ENCODE measurements at places on chromosomes 2 and 18. TPM values are rescaled to one million over a fixed set of nuclear protein-coding genes. Genes with fewer than 3 reads are reported as not detected.

GRCh38 chr2:207491956-207492355 is 37.8 kb upstream of the CREB1 start:
- no peak for DNase-seq

- DNase-seq = no peak
These were observed 22.7 kb downstream of the PTPN4 start for GRCh38 chr2:119782308-119783027.

CCDC138 gene
- polyA plus RNA-seq = 6.1 TPM

GRCh38 chr2:1487758-1488157 is 74.5 kb downstream of the TPO start:
- no peak for DNase-seq

SLC9A2 gene
- 0.71 TPM for polyA plus RNA-seq

DNA sequence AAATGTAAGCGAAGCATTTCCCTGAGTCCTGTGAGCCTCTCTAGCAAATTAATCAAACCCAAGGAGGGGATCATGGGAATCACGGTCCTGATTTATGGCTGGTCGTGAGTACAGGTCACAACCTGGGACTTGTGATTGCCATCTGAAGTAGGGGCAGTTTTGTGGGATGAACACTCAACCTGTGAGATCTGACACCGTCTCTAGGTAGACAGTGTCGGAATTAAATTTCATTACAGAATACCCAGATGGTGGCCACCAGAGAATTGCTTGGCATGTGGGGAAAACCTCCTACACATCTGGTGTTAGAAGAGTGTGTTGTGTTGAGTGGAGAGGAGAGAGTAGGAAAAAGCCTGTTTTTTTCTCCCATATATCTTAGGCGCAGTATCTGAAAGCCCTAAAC is 12.5 kb downstream of the CAPN14 start:
- DNase-seq = no peak

QPCT gene
- 5.9 TPM for polyA plus RNA-seq

COLEC11 gene
- polyA plus RNA-seq = not detected

DNA sequence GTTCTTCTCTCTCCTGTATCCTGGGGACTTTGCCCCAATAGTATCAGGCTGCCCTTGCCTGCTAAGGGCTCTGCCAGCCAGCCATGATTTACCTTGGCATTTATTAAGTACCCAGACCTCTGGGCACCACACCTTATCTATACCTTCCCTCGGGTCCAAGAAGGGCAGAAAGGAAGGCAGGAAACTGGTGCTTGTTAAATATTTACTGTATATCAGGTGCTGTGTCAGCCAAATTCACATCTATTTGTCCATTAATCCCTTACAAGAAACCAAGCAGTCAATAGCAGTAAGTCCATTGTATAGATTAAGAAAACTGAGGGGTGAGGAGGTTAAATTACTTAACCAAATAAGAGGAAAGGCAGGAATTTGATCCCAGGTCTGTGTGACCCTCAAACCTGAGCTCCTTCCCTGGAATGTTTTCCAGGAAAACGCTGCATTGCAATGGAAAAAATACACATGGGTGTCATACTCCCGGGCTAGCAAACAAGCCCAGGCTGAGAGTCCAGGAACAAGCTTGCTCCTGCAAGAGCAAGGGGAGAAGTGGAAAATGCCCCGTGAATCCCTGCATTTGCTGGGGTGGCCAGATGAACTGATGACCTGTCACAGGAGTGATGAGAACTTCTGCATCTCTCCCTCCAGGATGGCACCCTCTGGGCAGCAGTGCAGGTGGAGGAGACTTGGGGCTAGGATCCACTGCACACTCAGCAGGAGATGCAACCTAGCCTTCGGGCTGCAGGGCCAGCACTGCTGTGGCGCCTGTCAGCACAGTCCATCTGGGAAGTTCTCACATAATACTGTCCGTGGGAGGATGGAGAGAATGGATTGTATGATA is 30.4 kb downstream of the CIB4 start:
- no peak for DNase-seq

GRCh38 chr2:102950371-102950946 is 188.6 kb downstream of the TMEM182 start:
- no peak for DNase-seq

GDF7 gene
- polyA plus RNA-seq = 1.5 TPM

SP9 gene
- polyA plus RNA-seq = 0.32 TPM

DNA sequence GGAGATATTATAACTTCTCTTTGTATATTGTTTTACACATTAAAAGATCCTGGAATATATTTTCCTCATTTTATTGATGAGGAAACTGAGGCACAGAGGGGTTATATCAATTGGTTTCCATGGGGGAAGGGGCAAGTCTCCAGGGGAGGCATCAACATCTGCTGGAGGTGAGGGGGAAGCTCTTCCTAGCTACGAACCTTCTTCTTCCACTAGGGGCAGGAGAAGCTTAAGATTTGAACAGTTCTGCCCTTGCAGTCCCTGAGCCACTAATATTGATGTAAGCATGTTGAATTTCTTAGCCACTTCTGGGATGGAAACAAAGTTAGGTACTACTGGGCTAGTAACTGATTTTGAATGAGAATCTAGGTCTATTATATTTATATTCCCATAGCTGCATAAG is 140.1 kb upstream of the AQP4 start:
- no peak for DNase-seq

CCDC68 gene
- polyA plus RNA-seq = 1.5 TPM

DNA sequence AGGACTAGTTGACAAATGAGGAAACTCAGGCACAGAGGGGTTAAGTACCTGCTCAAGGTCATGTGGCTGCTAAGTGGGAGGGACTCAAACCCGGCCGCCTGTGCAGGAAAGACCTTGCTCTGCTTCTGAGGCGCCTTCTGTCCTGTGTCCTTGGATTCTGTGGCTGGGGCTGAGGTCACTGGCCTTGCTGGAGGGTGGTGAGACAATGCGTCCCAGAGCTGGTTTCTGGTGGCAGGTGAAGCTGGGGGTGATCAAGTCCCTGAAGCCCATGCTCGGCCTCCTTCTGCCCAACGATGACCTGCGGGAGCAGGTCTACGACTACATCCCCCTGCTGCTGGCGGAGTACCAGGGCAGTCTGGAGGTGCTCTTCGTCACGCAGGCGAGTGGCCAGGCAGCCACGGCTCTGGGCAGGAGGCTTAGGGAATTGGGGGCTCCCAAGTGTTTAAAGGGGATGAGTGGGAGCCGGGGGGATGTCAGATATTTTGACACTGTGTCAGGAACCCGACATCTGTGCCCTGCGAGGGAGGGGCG is 16.1 kb downstream of the MROH2A start:
- DNase-seq = no peak

TCF23 gene
- 0.21 TPM for polyA plus RNA-seq

- peak; percentile 70 for DNase-seq
These were observed 1.7 kb upstream of the LDLRAD4 start for GRCh38 chr18:13216711-13217465.

GRCh38 chr2:108852375-108852774 is 65.8 kb downstream of the CCDC138 start:
- DNase-seq = no peak

- DNase-seq = no peak
These were observed 3.7 kb downstream of the ODC1 start for GRCh38 chr2:10444463-10444862.

SPR gene
- polyA plus RNA-seq = 3.3 TPM

DNA sequence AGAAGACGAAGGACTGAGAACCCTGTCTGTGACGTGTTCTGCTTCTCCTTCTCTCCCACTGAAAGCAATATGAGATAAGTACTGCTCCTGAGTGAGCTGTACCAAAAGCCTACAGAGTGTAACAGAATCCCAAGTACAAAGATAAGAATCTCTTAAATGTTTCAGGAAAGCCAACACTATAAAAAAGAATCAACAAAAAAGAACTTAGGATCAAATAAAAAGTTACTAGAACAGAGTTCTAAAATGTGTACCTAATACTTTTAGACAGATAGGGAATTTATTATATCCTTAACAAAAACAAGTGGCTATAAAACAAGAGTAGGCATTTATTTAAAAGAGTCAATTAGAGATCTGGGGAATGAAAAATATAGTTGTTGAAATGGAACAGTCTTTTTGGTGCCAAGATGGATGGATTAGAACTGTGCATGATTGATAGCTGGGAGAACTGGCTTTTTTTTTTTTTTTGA is 49.0 kb downstream of the NCOA1 start:
- no peak for DNase-seq

DNA sequence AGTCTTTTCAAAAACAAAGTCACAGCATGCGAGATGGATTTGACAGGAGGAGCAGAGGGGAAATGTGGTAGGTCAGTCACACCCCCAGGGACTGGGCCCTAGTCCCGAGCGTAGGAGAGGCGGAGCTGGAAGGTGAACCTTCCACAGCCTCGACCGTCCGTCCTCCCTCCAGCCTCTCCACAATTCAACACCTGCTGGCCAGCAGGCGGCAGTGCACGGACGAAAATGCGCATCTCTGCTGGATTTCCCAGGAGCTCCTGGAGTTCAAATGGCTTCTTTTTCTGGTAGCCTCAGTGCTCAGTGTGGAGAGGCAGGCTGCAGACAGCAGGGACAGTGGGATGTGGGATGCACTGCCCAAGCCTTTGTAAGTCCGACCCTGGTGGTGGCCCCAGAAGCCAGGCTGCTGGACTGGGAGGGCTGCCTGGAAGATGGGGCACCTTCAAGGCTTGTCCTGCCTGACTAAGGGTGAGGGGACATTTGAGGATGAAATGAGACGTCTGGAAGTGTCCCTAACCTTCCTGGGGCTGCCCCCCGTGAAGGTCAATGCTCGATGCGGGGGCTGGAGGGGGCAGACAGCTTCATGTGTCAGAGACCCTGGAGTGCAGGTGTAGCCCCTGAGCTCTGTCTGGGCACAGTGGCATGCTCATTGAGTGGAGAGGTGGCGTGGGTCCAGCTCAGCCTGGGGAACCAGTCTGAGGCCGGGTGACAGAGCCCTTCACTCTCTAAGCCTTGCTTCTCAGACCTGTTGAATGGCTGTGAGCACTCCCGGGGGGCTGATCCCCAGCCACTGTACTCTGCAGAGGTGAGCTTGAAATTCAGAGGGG is 189.5 kb downstream of the TFCP2L1 start:
- DNase-seq = peak; percentile 55

DNA sequence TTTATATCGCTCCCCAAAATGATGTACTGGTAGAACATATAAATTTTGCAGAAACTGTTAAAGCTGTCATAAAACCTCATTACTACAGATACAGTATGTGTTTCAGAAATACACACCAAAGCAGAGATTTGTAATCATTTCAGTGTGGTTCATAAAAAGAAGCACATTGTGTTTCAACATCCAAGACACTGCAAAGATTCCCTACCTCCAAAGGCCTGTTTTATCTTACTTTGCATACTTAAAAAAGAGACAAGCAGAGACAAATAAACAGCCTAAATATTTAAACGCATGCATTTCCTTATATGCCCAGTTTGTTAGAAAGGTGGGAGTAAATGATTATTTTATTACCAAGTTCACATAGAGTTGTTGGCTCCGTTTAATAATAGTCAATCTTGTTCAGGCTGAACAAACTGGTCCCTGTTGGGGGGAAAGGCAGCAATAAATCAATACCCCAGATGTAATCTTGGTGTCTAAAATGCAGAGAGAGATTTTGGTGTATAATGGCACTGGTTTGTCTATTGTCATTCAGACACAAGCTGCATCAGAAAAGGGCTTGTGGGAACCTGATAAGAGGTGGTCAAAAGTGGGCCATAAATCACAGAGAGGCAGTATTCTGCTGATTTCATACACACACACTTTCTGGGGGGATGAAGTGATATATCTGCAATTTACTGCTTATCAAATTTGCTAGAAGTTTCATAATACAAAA is 321.4 kb upstream of the ETAA1 start:
- no peak for DNase-seq

GRCh38 chr2:113103277-113103676 is 24.1 kb upstream of the IL1RN start:
- no peak for DNase-seq

GRCh38 chr2:106304612-106305184 is 110.6 kb upstream of the UXS1 start:
- no peak for DNase-seq

SPHKAP gene
- 18.9 TPM for polyA plus RNA-seq

NPAS2 gene
- polyA plus RNA-seq = 10.4 TPM

- no peak for DNase-seq
These were observed 9.0 kb upstream of the SLC35F6 start for GRCh38 chr2:26754972-26755670.

Measured in muscle of back (tissue), 13 donors.